ENCODE measurements at places on chromosomes 5 and 9.

- DNase-seq, result no peak
Measured at GRCh38 chr5:91119217-91119616, 263.9 kb downstream of the ARRDC3 start.

DNA sequence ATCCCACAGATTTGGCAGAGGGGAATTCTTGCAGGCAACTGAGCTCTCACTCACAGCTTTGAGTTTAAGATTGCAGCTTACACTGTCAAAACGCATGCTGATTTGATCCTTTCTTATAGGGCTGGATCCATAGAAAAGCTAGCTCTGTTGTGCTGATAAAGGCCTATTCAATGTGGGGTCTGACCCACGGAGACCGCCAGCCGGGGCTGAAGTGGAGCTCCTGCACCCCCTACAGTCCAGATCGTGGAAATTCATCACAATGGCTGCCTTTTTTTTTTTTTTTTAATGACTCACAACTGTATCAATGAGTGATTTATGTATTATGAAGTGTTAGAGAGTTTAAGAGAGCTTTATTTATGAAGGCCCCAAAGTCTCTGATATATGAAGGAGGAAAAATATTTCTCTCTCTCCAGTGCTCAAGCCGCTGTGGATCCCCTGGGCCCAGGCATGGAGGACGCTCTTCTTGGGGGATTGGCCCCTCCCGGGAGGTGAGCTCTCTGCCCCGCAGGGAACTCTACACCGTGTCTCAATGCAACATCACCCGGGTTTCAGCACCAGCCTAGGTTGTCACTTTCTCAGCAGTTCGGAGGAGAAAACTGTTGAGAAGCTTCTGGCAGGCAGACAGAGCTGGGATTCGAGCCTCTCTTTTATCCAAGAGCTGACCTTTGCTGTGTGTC is 700.2 kb downstream of the IRX1 start:
- DNase-seq, result no peak

DNA sequence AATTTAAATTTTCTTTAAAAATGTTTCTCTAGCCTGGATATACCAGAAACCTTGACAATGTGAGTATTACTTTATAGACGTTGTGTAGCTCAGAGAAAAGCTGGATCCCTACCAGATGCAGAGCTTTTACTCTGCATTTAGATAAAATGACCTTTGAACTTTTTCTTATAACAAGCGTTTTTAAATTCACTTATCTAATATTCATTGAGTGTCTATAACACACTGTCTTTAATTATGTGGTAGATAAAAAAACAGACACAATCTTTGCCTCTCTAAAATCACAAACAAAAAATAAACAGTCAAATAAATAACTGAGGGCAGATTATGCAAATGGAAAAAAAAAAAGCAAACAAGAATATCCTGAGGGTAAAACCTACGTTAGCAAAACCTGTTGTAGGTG is 773.6 kb downstream of the CDH12 start:
- no peak for DNase-seq

GRCh38 chr5:71743155-71743554 is 24.1 kb downstream of the CARTPT start:
- no peak for DNase-seq

GRCh38 chr5:68755293-68755692 is 338.5 kb upstream of the SLC30A5 start:
- DNase-seq, result no peak

GRCh38 chr5:52132053-52132452 is 655.7 kb upstream of the ITGA1 start:
- no peak for DNase-seq
